Tibial artery (tissue), 4 donors: ENCODE measurements at places on chromosomes 12 and 14.

DNA sequence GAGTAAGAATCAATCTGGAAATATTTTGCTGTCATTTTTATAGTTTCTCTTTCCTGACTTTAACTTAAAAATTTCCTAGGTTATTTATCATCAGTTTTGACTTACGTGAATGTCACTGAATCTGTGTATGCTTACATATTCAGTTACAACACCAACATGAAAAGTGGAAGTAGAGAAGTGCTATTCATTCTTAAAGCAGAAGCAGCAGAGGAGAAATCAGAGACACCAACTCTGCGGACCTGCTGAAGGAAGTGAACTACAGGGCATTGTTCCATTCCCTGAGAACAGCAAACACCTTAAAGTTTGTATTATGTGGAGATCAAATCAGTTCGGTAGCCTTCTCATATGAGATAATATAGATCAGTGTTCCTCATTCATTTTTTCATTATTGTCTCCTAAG is 34.1 kb downstream of the RAD51B start:
- DNase-seq: no peak

- DNase-seq: no peak
These were observed 583.5 kb upstream of the NOVA1 start for GRCh38 chr14:27181333-27181732.

- no peak for DNase-seq
These were observed 11.4 kb downstream of the DLGAP5 start for GRCh38 chr14:55180006-55180405.

- DNase-seq: no peak
These were observed 1.7 kb downstream of the KRT79 start for GRCh38 chr12:52832451-52832850.

DNA sequence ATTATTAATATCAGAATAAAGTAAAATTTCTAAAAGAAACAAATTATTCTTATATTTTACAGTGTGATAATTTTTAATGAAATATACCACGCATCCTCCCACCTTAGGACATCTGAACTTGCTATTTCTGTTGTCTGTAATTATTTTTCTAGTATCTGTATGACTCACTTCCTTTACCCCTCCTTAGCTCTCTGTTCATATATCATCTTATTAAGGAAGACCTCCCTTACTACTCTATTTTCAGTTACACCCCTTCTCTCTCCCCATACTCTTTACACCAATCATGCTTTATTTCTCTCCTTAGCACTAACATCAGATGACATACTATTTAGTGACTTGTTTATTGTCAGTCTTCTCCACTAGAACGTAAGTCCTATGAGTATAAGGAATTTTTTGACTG is 34.2 kb upstream of the C12orf50 start:
- no peak for DNase-seq

DNA sequence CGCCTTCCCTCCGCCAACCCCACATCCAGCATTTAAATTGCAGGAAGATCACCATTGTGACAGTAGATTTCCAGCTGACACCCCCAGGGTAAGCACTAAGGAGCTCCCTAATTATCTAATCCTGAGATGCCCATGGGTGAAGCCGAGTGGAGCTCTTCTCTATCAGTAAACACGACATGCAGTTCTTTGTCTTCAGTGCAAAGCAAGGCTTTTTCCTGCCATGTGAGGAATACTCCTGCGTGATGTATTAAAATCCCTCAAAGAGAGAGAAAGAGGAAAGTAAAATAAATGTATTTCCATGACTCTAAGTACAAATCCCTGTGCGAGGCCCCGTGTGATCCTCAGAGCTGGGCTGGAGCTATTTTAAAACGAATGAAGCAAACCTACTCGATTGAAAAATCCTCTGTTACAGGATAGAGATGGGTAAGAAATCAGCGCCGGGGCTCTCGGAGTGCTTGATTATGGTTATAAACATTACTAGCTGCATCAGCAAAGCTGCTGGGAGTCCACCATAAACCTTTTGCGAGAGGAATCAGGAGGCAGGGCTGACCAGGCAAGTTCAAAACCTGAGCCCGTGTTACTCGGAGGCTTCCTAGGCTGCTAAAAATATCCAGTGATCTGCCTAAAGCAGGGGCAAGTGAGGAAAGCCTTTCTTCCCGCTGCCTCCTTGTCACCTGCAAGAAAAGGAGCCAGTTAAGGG is 61.5 kb downstream of the MAP1LC3B2 start:
- no peak for DNase-seq
